ENCODE measurements at places on chromosomes 16 and 17.

DNA sequence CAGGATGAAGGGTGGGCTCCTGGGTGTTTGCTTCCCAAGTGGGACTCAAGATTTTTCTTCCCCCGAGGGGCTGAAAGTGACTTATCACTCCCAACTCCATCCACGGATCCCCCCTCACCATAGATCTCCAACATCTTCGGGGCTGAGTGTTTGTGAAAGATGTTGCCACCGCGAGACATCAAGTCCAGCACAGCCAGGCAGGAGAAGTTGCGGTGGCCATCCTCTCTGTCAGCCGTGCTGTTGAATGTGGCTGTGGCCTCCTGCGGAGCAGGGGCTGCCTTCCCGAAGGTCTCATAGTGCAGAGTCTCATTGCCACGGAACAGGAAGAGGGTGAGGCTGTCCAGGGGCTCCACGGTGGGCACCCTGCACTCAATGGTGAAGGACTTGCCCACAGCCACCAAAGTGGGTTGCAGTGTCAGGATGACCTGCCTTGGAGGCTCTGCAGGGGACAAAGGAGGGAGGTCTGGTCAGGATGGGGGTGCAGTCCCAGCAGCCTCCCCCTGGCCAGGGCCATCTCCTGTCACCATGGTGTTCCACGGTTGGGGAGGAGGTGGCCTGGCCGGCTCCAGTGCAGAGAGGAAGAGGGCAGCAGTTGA lies 5.5 kb downstream of the PRR29 start:
- no peak for DNase-seq

DNA sequence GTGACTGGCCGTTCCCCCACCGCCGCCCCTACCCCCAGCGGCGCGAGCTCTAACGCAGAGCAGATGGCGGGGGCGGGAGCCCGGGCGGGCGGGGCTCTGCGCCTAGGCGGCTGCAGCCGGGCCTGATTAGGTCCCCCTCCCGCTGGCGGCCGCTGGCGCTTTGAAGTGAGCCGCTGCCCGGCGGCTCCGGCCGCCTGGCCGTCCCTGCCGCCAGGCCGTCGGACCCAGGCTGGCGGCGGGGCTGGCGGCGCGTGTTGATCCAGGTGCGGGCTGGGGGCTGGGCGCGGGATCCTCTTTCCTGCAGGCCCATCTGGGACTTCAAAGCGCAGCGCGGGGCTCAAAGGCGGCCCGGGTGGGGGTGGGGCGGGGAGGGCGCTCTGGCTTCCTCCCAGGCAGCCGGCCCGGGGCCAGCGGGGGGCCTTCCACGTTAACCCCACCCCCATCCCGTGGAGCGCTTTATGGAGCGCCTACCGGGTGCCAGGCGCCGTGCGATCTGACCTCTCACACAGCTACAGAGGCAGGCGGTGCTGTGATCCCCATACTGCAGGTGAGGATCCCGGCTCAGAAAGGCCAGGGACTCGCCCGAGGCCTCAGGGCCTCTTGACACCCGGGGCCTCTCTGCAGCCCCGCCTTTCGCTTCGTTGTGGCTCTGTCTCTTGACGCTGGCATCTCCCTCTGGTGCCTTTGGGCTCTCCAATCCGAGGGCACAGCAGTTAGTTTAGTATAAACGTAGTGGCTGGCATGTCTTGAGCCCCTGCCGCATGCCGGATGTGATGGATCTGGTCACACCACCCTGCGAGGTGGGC lies 80.0 kb upstream of the NKD1 start:
- DNase-seq, result peak; percentile 60

DNA sequence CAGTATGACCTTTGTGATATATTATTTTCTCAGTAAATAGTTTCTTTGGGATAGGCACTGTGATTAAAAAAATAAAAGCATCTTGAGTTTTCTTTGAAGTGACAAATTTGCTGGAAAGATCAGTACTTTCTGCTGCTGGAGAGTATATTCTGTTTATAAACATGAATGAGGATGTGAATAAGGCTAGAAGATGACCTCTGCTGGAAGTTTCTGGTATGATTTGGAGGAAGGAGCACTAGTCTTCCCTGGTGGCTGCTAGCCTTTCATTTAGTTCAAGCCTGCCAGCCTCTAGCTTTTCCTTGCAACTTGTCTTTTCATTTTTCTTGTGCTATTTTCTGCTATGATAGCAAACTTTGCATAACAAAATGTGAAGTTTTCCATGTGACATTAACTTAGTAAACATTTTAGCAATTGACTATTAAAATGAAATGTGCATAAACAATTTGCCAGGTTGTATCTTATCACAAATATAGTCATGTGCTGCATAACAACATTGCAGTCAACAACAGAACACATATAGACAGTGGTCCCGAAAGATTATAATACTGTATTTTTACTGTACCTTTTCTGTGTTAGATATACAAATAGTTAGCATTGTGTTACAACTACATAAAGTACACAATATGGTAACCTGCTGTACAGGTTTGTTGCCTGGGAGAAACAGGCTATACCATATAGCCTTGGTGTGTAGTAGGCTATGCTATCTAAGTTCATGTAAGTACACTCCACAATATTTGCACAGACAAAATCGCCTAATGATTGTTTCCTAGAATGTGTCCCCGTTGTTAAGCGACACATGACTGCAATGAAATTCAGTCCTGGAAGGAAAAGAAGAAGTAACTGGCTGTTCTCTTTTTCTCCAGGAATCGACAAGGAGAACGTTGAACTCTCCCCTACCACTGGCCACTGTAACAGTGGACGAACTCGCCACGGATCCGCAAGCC lies 18.1 kb upstream of the RAB11FIP4 start:
- DNase-seq, result no peak

GRCh38 chr16:7585705-7586104 lies 253.1 kb downstream of the RBFOX1 start:
- DNase-seq, result peak; percentile 36

DNA sequence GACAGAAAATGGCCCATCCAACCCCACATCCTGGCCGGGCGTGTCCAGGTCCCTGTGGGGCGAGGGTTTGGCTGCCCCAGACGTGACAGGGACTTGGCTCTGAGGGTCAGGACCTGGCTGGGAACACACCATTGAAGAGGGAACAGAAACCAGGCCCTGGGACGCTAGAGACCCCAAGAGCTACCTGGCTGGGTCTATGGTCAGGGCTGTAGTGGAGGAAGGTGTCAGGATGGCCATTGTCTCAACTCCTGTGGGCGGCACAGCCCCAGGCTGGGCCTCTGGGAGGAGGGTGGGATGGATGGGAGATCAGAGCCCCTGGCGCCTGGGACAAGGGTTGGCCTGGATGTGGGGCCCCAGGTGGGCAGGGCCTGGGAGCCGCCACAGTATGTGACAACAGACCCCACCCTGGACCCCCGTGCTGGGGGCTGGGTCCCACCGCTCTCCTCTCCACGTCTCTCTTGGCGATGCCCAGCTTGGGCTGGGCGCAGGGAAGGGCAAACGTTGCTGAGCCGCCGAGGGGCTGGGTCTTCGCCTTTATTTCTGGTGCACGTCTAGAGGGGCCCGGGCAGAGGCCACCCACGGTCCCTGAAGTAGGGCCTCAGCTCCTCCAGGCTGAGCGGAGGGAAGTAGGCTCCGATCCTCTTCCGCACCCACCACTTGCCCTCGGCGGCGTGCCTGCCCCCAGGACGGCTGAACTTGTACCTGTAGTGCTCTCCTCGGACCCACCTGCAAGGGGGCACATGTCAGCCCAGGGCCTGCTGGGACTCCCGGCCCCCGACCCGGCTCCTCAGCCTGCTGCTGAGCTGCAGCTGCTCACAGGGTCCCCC lies 53.7 kb upstream of the GNG13 start:
- DNase-seq, result no peak

Data from retina (tissue), 1 donor.